ENCODE measurements at places on chromosomes 1 and 21.

DNA sequence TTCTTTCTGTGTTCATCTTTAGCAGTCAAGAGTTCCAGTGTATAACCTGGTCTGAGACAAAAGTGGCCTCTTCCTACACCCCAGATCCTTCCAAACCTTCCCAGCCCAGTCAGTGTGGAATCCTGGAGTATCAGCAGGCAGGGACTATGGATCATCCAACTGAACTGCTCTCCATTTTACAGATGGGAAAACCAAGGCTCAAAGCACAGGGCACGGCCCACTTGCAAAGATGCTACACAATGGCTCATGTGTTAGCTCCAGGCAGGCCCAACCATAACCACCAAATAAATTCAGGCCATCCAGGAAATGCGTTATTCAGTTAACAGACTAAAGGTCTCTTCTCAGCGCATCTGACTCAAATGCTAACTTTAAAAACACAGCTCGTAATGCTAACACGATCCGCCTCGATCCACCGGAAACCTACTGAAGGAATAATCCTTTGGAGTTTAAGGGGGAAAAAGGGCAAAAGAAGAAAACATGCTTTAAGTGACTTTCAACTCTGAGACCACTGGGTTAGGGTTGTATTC lies 7.1 kb downstream of the GLIS1 start:
- DNase-seq = no peak

DNA sequence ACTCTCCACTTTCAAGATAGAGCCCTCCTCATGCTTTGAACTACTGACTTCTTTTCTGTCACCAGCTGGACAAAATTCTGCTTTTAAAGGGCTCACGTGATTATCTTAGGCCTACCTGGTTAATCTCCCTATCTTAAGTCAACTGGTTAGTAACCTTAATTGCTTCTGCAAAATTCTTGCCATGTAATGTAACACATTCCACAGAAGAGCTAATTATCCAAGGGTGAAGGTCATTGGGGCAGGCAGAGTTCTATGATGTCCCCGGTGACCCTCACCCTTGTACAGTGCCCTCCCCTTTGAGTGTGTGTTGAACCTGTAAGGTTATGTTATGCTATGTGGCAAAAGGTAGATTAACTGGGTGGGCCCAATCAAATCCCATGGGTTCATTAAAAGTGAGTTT lies 25.2 kb upstream of the FOXE3 start:
- DNase-seq = no peak

DNA sequence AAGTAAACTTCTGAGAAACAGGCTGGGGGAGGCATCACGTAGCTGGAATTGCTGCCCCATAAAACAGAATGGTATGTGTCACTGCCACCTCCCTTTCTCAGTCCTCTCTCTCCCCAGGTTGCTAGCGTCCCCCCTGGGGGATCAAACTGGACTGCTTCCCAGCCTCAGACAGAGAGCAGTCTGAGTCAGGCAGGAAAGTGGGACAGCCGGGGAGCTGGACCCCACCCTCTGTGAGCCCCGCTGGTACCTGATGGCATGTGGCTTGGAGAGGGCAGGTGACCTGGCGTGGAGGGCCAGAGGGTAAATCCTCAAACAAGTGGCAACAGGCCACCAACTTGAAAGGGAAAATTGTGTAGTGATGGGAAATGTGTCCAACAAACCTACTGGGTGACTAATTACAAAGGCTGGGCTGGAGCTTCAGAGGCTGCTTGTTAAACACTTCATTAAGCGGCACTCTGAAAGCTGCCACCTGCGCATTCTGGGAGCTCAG lies 1.0 kb upstream of the SFN start:
- no peak for DNase-seq

DNA sequence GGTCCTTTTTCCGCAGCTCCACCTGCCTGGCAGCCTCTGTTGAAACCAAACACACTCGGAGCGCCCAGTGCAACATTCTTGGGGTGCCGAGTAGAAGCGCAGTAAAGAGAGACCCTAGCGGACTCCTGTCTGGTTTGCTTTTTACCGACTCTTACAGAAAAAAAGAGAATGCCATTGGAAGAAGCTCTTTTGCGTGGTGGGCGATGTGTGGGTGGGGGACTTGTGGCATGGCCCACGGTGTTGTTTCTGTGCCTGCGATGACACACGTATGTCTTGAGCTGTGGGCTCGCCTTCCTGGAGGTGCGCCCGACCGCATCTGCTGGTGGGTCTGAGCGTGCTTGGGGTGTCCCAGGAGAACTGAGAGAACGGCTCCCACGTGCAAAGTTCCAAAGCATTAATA lies 7.3 kb upstream of the BARHL2 start:
- peak; percentile 20 for DNase-seq

- peak; percentile 86 for DNase-seq
Measured at GRCh38 chr1:31691951-31692350, 11.9 kb downstream of the COL16A1 start.
